ENCODE measurements at places on chromosomes 12 and 14.

GRCh38 chr14:71267691-71268090 lies 360.4 kb downstream of the PCNX1 start:
- no peak for DNase-seq

DNA sequence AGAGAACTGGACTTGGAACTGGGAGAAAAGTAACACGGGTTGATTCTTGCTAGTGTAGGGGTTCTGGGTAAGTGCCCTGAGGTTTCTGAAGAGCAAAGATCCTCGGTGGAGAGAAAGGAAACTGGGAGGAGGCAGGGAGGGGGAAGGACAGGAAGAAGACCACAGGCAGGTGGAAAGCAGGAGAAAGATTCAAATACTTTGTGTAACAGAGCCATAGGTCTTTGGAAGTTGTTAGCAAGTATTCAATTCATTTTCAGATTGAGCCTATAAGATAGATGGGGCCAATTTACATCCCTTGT lies 1.3 kb downstream of the PNP start:
- no peak for DNase-seq

DNA sequence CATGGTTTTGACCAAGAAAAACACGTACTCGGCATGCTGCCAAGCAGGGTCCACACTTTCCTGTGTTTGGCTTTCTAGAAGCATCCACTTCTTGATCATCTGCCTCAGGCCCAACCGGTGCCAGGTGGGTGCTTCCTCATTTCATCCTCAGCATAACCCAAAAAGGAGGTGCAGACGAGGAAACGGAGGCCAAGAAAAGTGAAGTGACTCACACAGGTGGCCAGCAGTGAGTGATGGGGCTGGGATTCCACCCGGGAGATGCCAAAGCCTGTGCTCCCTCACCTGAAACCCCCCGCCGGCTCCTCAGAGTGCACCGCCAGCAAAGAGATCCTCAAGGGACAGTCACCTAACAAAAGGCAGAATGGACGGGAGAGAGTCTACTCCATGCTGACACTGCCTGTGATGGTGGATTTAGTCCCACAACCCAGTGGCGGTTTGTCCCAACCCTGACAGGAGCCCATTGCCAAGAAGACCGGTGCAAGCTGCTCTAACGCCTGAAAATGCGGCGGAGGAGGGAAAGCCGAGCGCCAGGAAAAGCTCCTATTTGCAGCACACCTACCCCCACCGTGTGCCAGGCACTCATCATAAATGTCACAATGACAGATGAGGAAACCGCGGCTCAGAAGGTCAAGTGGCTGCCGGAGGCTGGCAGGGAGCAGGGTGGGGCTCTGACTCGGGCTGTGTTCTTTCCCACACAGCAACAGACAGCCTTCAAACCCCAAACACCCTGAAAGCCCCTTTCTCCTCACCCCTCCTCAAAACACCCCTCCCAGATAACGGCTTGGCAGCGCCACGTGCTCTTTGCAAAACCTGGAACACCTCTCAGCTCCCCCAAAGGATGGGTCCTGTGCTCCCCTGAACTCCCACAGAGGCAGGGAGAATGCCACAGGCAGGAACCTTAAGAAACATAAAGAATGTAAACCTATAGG lies 18.8 kb downstream of the BCL11B start:
- DNase-seq = peak; percentile 63

DNA sequence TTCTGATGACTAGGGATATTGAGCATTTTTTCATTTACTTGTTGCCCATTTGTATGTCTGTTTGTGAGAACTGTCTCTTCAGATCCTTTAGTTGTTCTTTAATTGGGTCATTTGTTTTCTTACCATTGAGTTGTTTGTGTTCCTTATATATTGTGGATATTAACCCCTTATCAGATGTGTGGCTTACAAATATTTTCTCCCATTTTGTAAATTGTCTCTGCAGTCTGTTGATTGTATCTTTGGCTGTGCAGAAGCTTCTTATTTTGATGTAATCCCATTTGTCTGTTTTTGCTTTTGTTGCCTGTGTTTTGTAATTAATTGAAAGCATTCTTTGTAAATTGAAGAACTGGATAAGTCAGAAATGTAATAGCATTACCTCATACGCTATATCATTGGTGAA lies 459.1 kb upstream of the FOXG1 start:
- no peak for DNase-seq

GRCh38 chr12:113057565-113058485 lies 1.3 kb downstream of the DTX1 start:
- DNase-seq = no peak

DNA sequence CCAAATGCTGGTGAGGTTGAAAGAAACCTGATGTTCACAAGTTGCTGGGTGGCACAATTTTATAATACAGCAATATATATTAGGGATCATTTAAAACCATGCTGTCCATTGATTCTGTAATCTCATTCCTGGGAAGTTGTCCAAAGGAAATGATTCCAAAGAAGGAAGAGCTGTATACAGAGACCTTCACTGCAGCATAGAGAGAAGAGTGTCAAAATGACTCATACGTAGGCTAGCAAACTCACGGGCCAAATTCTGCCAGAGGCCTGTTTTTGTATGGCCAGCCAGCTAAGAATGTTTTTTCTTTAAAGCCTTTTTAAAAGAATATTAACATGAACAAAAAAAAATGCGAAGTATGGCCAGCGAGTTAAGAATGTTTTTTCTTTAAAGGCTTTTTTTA lies 69.2 kb upstream of the MED13L start:
- no peak for DNase-seq

DNA sequence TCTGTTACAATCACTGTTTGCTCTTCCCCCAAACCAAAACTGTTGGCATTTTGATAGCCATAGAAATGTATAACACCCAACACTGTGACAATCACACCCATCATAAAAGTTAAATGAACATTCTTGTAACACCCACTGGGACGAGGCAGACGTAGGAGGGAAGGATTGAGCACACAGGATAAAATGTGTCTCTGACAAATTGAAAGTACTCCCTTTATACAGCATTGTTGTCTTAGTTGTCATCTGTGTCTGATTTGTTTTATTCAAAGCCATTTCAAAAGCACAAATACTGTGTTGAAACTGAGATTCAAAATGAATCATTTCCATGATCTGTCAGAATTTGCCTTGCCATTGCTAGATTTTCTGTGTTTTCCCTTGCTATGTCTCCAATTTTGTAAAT lies 436.3 kb downstream of the TMTC2 start:
- DNase-seq = no peak

DNA sequence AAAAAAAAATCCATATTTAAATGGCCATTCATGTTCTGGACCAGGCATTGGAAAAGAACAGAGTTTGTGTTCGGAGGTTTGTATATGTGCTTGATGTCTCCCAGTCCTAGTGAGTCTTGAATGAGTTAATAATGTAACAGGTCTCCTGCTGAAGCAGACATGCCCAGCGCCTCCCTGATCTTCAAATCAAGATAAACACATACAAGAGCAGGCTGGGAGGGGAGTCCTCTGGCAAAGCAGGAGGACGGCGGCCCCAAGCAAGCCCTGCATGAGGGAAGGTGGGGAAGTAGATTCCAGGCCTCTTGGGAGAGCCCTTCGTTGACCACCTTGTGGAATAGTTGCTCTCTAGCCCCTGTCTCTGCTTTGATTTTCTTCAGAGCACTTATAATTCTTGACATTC lies 156.3 kb downstream of the ZFP36L1 start:
- no peak for DNase-seq
